Substantia nigra (tissue), 51 donors: ENCODE measurements at places on chromosomes 13 and 19.

DNA sequence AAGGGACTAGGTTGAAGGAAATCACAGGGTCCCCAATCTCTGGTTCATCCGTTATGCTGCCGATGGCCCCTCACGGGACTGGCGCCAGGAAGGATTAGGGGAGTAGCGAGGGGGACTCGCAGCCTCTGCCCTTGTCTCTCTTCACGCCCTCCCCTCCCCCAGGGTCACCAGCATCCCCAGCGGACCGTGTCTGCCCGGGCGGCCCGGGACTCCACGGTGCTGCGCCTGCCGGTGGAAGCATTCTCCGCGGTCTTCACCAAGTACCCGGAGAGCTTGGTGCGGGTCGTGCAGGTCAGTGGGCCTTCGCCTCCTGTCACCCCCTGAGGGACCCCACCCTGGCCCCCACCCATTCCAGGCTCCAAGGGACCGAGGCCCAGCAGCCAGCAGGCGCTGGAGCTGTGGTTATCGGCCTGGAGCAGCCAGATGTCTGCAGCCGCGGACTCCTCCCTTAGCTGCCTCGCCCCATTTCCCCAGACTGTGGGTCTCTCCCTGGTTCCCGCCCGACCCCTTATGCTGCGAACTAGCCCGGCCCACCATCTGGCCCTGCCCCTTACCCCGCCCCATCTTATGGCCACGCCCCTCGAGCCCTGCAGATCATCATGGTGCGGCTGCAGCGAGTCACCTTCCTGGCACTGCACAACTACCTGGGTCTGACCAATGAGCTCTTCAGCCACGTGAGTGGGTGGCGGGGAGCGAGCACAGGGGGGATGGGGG is 5.4 kb downstream of the PNPLA6 start:
- DNase-seq: no peak

DNA sequence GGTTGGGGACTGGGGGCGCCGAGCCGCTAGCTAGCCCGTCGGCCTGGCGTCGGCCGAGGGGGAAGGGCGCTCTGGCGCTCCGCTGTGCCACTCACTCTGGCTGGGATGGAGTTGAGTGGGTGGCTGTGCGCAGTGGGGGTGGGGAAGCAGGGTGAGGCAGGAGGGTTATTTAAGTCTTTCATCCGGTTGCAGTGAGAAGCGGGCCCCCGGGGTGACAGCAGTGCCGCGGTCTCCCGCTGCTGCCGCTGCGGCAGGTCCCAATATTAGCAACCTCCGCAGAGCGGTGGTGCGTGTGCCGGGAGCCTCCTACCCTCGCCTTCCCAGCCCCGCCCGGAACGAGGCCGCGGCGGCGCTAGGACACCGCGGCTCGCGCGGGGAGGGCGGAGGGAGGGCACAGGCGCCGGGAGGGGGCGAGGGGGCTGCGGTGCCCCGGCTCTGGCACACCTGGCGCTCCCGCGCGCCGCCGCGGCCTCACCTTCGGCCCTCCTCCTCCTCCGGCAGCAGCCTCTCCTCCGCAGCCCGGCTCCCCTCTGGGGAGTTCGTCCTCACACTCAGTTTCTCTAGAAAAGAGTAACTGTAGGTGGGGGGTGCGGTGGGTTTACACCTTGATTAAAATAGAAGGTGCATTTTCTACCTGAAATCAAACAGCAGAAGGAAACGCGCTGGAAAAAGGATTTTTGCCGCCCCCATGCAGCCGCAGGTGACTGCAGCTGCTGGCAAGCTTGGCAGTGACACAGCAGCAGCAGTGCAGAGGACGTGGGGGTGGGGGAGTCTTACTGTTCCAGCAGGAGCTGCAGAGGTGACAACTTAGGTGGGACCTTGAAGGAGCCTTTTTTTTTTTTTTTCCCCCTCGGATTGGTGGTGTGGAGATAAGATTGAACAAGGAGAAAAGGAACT is 4.5 kb downstream of the FGF9 start:
- no peak for DNase-seq

DNA sequence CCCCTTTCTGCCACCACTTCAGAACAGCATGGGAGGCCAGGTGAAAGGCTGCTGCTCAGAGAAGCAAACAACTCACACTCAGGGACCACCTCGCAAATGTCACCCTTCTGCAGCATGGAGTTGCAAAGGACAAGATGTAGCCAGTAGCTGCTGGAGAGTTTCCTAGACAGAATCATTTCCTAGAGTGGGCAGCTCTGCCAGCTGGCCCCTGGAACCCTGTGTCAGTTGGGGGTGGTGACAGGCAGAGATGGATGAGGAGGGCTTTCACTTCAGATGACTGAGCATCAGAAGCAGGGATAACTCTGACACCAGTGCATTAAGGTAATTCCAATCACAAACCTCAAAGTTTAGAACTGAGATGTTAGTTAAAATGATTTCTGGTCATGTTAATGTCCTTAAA is 34.4 kb upstream of the EPHX3 start:
- no peak for DNase-seq

GRCh38 chr13:49113526-49114286 is 106.4 kb upstream of the MLNR start:
- no peak for DNase-seq

- DNase-seq: no peak
Observed at GRCh38 chr13:101979825-101980224, 422.0 kb downstream of the FGF14 start.
